ENCODE measurements at places on chromosomes 12 and 14. TPM values are rescaled to one million over a fixed set of nuclear protein-coding genes. Genes with fewer than 3 reads are reported as not detected.

SGPP1 gene
- total RNA-seq: 7.6 TPM

LGR5 gene
- 0.37 TPM for total RNA-seq

TMEM121 gene
- not detected for total RNA-seq

IL23A gene
- not detected for total RNA-seq

DYNC1H1 gene
- 471 TPM for total RNA-seq

LMO3 gene
- total RNA-seq: 44.5 TPM

FGF6 gene
- total RNA-seq: not detected

GRCh38 chr14:57495416-57495815 lies 1.8 kb upstream of the CCDC198 start:
- no peak for DNase-seq

DNA sequence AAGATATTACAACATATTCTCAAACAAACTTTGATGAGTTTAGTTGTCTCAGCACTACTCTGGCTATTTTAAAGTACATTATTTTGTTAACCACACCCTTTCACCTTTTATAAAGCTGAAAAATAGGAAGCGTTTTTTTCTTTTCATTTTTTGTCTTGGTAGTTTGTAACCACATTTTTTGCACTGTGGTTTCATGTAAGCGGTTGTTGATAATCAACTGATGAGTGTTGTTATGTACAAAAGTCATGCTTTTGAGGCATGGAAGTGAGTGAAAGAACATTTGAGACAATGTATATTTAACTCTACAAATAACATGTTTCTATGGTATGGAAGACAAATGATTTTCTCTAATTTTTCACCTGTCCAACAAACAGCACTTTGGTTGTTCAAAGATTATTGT lies 52.1 kb upstream of the ATP2B1 start:
- DNase-seq: no peak

DNA sequence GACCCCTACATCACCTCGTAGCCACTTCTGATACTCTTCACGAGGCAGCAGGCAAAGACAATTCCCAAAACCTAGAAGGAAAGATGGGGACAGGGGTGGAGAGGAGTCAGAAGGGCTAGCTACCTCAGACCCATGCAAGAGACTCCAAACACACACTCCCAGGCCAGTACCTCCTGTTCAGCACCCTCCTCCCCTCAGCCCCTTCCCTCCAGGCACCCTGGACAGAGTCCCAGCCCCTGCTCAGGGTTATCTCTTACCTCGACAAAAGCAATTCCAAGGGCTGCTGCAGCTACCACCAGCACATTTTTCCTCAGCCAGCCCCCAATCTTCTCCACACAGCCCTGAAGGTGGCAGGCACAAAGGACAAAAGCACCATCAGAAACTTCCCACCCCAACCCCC lies 3.3 kb downstream of the CD63 start:
- peak; percentile 7 for DNase-seq

GRCh38 chr12:113619202-113619601 lies 147.5 kb upstream of the LHX5 start:
- DNase-seq: no peak

DNA sequence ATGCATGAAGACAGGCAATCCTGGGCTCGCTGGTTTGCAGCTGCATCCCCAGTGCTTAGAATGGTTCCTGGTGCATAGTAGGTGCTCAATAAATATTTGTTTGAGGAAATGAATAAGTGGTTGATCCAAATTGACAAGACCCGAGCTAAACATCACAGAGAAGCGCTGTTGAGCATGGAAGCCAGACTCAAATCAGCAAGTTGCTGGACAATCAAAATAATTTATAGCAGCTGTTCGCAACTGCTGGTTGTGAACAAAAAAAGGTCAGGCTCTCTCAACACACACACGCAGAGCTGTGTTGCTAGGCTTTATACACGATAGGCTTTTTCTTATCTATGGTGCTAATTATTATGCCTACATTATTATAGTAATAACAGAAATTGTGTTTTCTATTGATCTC lies 190.2 kb downstream of the TBX5 start:
- DNase-seq: no peak

- DNase-seq: no peak
These were observed 6.1 kb upstream of the ALDH1L2 start for GRCh38 chr12:105090361-105090760.

GRCh38 chr12:87311206-87311605 lies 718.0 kb downstream of the C12orf50 start:
- no peak for DNase-seq

GRCh38 chr12:70272510-70272909 lies 29.3 kb downstream of the CNOT2 start:
- no peak for DNase-seq

DNA sequence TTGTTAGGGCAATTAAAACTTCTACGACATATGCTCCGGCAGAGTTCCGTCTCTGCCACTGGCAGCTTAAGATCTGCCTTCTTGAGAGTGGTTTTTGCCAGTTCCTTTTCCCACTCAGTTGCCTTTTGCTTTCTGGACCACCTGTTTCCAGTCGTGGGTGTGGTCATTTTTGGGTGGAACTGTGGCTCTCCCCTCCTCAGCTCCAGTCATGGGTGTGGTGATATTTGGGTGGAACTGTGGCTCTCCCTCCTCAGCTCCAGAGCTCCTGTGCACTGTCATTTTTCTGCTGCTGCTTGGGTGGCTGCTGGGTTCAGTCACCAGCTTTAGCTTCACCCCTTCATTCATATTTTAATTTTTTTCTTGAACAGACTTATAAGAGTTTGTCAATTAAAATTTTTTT lies 25.3 kb downstream of the WDR20 start:
- no peak for DNase-seq

DNA sequence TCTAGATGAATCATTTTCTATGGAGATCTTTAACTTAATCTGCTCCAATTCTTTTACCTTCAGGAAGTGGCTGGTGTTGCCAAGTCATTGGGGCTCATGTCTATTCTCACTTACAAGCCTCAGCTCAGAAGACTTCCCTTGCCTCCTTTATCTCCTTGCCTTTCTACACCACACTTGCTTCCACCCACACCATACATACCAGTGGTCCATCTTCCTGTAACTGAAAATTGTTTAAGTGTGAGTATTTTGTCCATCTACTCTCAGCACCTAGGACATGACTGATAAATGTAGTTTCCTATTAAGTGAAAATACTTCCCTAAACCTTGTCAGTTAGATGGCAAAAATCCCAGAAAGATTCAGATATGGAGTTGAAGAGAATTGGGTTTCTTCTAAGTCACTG lies 199.7 kb upstream of the CPNE8 start:
- DNase-seq: no peak

- DNase-seq: no peak
These were observed 238.0 kb upstream of the DDHD1 start for GRCh38 chr14:53391156-53391555.

GRCh38 chr12:130606231-130606630 lies 109.9 kb downstream of the RIMBP2 start:
- no peak for DNase-seq

- DNase-seq: peak; percentile 35
These were observed 19.3 kb downstream of the ZC2HC1C start for GRCh38 chr14:75088566-75089373.

DNA sequence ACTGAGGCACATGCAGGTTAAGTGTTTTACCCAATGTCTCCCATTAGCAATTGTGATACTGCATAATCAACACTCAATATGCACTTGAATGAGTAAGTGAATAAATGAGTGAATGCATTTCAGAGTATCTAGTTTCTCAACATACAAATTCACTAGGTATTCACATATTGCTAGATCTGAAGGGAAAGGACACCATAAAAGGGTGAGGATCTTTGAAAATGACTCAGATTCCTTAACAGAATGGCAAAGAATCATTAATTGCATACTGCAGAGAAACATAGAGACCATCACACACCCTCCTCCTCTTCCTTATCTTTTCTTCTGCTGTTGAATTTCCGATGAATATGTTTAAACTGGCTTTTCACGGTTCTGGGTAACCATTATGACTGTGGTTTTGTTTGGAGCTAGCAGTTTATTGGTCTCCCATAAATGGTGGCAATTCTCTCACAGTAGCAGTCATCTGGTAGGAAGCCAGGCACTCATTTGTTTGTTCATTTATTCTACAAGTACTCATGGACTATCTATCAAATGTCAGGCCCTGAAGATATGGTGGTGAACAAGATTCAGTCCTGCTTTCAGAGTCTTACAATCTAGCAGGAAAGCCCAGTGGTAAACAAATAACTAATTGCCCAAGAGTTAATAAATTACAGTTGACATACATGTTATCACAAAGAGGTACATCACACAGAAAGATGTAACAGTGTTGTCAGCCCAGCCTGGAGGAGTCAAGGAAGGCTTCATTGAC lies 70.2 kb downstream of the LLPH start:
- no peak for DNase-seq

DNA sequence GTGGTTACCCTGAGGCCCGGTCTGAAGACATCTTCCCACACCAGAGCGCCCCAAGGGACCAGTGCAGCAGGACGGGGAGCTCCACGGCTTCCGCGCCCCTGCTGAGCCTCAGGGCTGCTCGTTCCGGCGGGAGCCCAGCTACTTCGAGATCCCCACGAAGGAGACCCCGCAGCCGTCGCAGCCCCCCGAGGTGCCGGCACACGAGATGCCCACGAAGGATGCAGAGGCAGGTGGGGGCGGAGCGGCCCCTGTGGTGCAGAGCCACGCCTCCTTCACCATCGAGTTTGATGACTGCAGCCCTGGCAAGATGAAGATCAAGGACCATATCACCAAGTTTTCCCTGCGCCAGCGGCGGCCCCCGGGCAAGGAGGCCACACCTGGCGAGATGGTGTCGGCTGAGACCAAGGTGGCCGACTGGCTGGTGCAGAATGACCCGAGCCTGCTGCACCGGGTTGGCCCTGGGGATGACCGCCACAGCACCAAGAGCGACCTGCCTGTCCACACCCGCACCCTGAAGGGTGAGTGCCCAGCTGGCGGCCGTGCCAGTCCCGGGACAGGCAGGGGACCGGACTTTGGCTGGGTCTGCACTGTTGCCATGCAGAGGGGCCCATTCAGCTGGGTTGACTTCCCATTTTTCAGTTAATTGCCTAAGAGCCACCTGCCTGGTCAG lies 18.1 kb downstream of the CEP170B start:
- no peak for DNase-seq

GRCh38 chr14:50318031-50318626 lies 6.0 kb downstream of the DMAC2L start:
- DNase-seq: no peak

DNA sequence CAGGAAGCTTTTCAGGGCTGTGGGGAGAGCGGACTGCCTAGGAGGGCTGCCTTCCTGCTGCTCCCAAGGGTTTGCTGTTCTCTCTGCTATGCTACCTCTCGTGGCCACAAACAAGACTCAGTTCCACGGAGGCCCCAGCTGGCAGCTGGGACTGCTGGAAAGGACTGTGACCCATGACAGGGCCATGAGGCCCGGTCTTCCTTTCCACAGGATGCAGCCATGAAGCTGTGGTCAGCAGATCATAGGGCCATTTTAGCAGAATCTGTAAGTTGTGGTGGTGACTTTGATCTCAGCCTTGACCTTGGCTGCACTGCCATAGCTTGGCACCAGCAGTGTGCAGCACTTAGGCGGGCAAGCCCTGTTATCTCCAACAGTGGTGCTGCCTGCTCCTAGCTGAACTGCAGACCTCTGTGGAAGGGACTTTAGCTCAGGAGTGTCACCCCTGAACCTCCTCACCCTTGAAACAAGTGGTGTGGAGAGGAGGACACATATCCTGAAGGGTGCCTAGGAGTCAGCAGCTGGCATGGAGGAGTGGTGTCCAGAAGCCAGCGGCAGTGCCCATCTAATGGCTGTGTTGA lies 12.3 kb downstream of the KRT80 start:
- no peak for DNase-seq

- DNase-seq: no peak
These were observed 15.0 kb upstream of the TBX5 start for GRCh38 chr12:114420944-114421335.

DNA sequence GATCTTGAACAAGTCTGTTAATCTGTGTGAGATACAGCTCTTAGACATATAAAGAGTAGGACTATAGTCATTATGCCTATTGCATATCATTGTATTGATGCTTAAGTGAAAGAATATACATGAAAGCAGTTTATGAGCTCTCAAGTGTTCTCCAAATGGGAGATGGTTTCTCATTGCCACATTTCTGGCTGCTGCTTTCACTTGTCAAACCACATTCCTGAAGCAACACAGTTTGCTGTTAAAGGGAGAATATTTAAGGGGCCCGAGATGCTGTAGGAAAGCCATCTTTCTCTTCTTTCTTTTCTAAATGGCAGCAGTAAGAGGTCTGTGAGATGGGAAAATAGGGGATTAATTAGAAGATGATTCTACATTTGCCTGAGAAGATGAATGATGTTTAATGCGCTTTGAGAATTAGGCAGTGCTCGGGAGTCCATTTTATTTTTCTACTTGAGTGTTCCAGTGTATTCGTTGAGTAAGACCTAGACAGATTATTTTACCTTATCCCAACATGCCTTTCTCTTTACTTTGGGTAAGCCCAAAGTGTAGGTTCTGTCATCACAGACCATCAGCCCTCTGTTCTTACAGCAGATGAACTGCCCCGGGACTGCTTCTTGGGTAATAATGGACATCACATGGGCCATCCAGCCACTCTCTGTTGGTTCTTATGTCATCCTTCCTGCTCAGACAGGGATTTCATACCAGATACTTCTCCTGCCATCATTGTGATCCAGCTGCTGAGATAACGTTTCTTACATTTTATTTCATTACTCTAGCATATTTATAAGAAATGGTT lies 35.6 kb downstream of the ANO4 start:
- no peak for DNase-seq

- no peak for DNase-seq
These were observed 46.5 kb downstream of the SPATS2 start for GRCh38 chr12:49413796-49414195.

- peak; percentile 15 for DNase-seq
These were observed 41.7 kb upstream of the RIN3 start for GRCh38 chr14:92471919-92472318.

DNA sequence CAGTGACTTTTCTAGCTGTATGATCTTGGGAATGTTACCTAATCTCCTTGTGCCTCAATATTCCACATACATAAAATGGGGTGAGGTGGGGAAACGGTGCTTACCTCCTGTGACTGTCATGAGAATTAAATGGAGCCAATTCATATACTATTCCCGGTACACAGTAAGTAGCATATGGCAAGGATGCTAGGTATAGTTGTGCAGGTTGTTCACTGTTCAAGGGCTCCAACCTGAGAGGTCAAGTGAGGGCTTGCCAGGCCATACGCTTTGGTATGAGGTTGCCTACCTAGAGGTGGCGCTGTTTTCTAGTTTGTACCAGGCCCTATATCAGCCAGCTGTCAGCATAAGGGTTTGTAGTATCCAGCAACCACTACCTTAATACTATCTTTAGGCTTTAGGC lies 3.6 kb upstream of the BATF start:
- DNase-seq: no peak

Measured in transverse colon (tissue), 4 donors.